ENCODE measurements at places on chromosomes 12 and 14.

GRCh38 chr12:133010657-133011297 is 24.6 kb downstream of the ZNF26 start:
- no peak for DNase-seq

DNA sequence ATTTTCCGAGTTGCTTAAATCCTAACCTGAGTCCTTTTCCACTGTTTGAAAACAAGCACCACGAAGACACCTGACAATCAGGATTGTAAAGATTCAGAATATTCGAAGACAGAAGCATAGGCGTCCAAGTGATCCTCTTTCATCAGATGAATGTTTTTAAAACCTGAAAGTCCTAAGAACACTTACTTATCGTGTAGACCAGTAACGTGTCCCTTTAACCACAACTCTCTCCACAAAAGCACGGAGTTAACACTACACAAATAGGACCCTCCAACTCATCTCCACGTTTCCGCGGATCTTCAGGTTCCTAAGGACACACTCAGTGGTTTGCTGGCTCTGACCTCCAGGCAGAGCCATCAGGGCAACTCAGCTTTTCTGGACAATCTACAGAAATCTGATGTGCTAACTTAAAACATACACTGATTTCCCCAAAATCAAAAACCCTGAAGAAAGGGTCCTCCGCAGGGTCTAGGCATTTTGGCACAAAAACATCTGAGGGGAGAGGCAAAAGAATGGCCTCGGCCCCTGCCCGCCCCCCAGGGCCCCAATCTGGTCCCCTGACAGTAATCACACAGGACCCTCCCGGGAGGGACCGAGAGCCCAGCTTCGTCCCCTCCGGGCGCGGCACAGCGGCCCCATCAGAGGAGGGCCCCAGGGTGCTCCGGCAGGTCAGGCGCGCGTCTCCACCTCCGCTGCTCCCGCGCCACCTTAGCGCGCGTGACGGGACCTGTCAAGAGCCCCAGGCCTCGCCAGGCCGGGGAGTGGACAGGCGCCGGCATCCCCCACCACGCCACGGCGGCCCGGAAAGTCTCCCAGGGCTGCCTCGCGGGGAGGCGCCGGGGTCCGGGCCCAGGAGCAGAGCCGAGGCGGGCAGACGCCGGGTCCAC is 925 bp downstream of the DICER1 start:
- DNase-seq, result peak; percentile 8

- DNase-seq, result no peak
These were observed 177.9 kb downstream of the TSPAN9 start for GRCh38 chr12:3255057-3255456.

DNA sequence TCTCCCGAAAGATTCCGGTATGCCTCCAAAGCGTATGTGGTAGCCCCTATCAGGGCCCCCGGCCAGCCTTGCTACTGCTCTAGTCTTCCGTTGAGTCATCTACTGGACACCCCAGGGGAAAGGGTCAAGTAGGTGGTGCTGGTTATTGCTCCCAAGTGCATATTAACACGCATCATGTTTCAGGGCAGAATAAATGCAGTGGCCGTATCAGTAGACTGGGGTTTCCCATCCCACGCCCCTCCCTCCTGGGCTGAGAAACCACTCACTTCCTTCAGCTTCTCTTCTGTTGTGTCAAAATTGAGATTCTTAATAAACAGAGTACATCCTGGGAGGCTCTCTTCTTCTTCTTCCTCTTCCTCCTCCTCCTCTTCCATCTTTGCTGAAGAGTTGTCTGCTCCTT is 39.3 kb downstream of the RBM19 start:
- DNase-seq, result no peak

GRCh38 chr14:64591809-64592208 is 42.0 kb downstream of the PPP1R36 start:
- DNase-seq, result no peak

DNA sequence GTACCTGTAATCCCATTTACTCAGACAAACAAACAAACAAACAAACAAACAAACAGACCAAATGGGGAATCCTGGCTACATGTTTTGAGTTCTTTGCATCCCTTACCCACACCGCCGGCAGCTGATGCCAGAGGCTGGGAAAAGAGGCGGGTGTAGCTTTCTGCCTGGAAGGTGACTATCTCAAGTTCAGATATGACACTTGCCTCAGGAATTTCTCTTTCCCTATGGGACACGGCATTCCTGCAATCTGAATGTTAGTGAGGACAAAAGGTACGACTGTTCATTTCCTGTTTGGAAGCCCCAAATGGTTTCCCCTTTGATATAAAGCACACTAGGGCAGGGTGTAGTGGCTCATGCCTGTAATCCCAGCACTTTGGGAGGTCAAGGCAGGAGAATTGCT is 2.9 kb downstream of the MYL2 start:
- no peak for DNase-seq

DNA sequence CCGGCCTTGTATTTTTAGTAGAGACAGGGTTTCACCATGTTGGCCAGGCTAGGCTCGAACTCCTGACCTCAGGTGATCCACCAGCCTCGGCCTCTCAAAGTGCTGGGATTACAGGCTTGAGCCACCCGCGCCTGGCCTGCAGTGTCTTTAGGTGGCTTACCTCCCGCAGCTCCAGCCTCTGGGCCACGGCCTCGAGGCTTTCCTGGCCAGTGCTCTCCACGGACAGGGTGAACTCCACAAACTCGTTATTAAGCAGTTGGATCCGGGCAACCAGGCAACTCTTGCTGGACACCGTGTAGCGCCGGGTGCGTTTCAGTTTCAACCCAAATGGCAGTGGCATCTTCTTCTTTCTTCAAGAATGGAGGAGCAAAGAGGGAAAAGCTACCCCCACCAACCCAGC is 4.7 kb downstream of the PTPN21 start:
- DNase-seq, result no peak

DNA sequence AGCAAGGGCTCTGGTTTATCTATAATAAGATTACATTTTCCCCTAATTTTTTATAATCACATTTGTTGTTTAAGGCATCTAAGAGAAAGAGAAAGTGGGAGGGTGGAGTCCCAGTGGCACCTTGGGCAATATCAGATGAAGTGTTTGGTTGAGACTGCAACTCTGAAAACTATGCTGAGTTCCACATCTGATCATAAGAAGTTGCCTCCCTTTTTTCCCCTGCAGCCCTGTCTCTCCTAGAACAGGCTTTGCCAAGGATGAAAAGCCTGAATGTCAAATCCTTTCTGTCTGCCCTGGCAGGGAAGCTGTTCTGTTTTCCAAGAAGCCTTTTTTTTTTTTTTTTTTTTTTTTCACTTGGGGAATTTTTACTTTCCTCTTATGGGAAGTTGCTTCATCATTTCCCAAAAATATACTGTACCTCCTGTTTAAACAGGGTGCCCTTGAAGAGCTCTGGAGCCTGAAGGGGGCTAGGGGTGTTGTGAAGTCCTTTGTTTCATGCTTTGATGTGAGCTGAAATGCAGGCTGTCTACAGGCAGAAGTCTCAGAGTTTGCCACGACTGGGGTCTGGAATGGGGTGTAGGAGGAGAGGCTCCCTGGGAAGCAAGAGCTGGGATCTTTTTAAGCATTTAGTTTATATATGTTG is 71.3 kb downstream of the SUSD6 start:
- no peak for DNase-seq
